ENCODE measurements at places on chromosomes 1 and 21. TPM values are rescaled to one million over a fixed set of nuclear protein-coding genes. Genes with fewer than 3 reads are reported as not detected.

- no peak for DNase-seq
Observed at GRCh38 chr1:206766251-206766856, 4.2 kb upstream of the IL19 start.

DNA sequence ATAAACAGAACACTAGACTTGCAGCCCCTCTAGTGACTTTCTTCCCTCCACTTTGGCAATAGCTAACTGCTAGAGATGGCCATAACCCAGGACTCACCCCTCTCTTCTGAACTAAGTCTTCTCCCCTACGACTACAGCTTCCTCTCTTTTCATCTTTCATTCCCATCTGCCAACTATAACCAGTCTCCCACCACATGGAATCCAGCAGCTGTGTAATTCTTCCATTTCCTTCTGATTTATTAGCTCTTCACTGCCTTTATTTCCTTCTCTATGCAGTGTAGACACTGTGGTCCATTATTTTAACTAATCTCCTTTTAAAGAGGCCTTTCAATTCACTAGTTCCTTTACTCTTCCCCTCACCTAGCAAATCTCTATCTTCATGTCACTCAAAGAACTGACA is 13.4 kb upstream of the KCNK1 start:
- DNase-seq, result no peak

DNA sequence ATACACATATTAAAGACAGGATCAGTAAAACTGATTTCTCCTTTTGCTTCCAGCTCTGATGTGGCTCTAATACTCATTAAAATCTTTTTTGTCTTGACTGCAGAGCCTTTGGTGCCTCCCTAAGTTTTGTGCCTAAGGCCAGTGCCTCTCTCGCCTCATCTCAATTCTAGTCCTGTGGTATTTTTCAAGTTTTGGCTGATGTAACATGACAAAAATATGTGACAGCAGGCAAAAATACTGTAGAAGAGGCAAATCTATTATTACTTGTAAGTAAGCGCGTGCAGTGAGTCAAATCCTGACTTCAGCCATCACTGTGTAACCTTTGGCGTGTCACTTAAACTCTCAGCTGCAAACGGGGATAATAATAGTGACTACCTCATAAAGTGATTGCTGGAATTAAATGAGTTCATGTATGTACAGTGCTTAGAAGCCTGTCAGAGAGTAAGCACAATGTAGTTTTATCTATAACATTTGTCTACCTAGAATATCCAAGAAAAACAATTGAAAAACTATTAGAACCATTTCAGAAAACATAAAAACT is 74.0 kb downstream of the MAB21L3 start:
- DNase-seq, result no peak

DNA sequence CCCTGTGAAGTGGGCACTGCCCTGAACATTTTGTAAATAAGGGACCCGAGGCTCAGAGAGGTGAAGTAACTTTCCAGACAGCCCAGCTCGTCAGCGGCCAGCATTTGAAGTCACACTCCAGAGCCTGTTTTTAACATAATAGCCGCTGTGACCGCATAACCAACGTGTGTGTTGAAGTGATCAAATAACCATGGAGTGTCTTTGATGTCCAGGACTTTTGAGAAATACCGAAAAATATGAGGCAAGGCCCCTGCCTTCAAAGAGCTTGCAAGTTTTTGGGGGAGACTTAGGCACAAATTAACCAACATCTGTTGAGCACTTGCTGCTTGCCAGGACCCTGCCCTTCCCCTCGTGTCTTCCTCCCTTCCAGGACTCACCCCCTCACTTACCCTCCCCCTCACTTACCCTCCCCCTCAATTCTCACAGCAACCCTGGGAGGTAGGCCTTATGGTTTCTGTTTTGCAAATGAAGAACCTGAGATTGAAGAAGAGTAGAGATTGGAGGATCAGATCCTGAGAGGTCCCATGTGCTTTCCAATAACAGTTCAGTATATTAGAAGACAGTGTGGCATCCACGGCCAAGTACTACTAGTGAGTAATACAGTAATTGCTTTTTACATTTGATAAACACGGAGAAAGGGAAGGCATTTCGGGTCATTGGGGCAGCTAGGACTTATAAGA is 1.3 kb upstream of the SLC16A1 start:
- peak; percentile 65 for DNase-seq

GRCh38 chr1:2021550-2021949 is 2.4 kb downstream of the GABRD start:
- DNase-seq, result no peak

- no peak for DNase-seq
Observed at GRCh38 chr21:29175408-29176134, 45.1 kb downstream of the MAP3K7CL start.

- no peak for DNase-seq
Observed at GRCh38 chr1:63622849-63623566, 29.8 kb downstream of the PGM1 start.

DNA sequence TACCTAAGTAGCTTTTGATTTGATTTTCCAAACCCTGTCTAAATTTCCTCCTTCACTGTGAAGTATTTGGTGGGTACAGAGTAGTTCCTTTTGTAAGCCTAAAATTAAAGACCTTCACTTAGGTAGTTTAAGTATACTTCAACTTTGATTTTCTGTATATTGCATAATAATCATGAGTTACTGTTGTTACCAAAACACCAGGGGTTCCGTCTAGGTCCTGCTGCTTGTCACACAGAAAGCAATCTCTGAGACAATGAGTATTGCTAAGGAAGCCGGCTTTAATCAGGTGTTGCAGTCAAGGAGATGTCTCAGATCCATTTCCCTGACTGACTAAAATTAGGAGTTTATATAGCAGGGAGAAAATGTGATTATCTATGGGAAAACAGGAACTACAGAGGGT is 15.3 kb downstream of the RPS6KC1 start:
- no peak for DNase-seq

- DNase-seq, result no peak
Observed at GRCh38 chr1:71295350-71295749, 214.5 kb upstream of the ZRANB2 start.

DNA sequence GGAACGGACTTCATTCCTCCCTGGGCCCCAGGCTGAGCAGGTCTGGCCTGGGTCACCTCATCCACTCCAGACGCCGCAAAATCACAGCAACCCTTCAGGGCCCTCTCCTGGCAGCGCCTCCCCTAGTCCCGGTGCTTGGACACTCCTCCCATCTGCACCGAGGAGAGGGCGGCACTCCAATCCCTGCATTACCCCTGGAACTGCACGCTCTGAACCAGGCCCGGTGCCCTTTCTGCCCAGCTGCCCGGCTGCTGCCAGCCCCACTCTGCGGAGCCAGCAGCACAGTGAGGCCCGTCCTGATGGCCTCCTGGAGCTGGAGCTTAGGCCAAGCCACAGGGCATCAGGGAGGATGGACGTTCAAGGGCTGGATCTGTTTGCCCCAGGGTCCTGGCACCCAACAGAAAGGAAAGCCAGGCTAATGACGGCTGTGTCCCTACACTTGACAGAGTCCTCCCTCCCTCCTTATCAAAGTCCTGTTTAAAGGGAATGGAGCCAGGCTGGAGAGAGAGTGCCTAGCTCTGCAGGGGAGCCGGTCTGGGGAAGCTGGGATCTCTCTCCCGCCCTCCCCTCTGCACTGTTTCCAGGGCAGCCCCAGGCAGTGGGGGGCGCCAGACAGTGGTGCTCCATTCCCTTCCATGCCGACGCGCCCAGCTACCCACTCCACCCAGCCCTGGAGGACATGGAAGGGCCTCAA is 12.7 kb downstream of the COL6A2 start:
- DNase-seq, result peak; percentile 39

GRCh38 chr1:2050793-2051682 is 827 bp downstream of the PRKCZ start:
- no peak for DNase-seq

- no peak for DNase-seq
Observed at GRCh38 chr1:38577385-38577784, 282.2 kb downstream of the RRAGC start.

- no peak for DNase-seq
Observed at GRCh38 chr1:147062956-147063355, 109.3 kb downstream of the PRKAB2 start.

- no peak for DNase-seq
Observed at GRCh38 chr1:85311818-85312217, 35.4 kb upstream of the BCL10 start.

GRCh38 chr1:215636258-215636965 is 69.3 kb downstream of the KCTD3 start:
- DNase-seq, result no peak

- no peak for DNase-seq
Observed at GRCh38 chr1:58929671-58930325, 146.0 kb upstream of the JUN start.

- DNase-seq, result no peak
Observed at GRCh38 chr1:57272150-57272549, 151.7 kb downstream of the DAB1 start.

GRCh38 chr1:29062157-29062942 is 61.4 kb downstream of the TMEM200B start:
- no peak for DNase-seq

GRCh38 chr1:171794085-171794484 is 12.6 kb downstream of the METTL13 start:
- DNase-seq, result no peak

- DNase-seq, result no peak
Observed at GRCh38 chr1:202689082-202689481, 21.2 kb downstream of the SYT2 start.

DNA sequence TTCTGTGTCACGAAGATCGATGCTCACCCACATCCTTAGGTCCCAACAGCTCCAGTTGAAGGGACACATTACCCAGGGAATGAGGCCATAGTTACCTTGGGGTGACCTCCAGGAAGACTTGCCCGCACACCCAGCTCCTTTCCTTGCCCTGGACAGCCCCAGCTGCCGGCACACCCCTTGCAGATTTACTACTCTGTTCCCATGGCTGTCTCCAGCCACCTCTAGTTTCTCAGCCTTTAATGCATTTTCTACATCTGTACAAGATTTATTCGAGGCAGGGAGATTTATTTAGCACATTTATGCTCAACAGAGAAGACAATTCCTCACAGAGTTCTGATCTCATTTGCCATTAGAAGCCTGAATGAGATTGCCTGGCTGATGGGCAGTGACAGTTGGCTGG is 36.7 kb downstream of the SYT2 start:
- no peak for DNase-seq

GRCh38 chr21:18026359-18026758 is 207.2 kb upstream of the C21orf91 start:
- DNase-seq, result no peak

The HAO2 gene
- 0.61 TPM for total RNA-seq

The SIM2 gene
- not detected for total RNA-seq

The LPAR3 gene
- 3.0 TPM for total RNA-seq

The GBP7 gene
- total RNA-seq, result not detected

The PGLYRP4 gene
- total RNA-seq, result not detected

The ADAMTSL4 gene
- total RNA-seq, result 6.1 TPM

The PROK1 gene
- not detected for total RNA-seq

The MFSD2A gene
- total RNA-seq, result 18.2 TPM

The THEM5 gene
- not detected for total RNA-seq

The LIN28A gene
- 1,267 TPM for total RNA-seq

The RPS27 gene
- total RNA-seq, result 2,196 TPM

The S100A12 gene
- not detected for total RNA-seq

The GLMN gene
- total RNA-seq, result 23.6 TPM

All from H9 (cell line).